ENCODE measurements at places on chromosomes 5 and 9.

- DNase-seq: no peak
These were observed 25.9 kb upstream of the CACNA1B start for GRCh38 chr9:137851516-137852267.

GRCh38 chr5:88377705-88378656, 109.3 kb upstream of the TMEM161B start:
- no peak for DNase-seq

- no peak for DNase-seq
These were observed 4.2 kb downstream of the SLC44A1 start for GRCh38 chr9:105248691-105249090.

DNA sequence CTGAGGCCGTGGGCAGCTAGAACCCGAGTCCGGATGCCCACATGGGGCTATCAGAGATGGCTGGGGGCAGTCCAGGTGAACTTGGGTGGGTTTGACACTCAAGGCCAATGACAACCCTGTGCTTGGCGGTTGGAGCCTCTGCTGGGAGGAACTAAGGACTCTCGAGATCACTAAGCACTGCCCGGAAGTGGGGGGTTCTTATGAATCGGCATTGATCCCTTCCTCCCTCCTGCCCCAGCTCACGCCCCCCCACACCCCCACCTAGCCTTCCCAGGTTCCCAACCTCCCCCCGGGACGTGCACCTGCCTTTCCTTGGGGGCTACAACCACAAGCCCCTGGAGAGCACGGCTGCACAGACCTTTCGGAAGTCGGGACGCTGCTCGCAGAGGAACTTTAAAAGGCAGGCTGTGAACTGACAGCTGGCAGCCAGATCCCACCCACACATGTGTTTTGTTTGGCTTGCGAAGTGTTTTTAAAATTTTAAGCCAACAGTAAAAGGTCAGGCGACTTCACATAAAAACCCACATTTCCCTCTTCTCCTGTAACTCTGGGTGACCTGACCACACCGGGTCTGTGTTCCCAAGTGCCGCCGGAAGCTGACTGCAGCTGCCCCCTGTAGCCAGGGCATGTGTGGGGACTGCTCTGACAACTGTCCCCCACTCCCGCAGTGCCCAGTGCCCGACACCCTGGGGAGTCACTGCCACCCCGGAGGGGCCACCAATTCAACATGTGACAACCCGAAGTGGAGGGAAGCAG, 5.1 kb upstream of the RALGDS start:
- no peak for DNase-seq

DNA sequence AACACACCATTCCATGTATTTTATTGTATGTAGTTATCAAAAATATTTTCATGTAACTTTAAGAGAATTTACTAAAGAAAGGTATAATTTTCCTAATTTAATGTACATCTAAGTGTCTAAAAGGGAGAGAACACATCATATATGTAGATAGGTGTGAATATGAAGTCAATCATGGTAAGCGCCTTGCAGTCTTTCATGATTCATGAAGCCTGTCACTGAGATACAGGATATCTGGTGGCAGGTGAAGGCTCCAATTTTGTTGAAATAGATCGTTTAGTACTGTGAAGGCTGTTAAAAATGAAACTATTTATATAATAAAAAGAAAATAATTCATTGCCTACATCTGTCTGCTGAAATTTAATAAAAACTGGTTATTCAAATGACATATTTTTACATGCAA, 15.5 kb upstream of the RGMB start:
- DNase-seq: no peak

DNA sequence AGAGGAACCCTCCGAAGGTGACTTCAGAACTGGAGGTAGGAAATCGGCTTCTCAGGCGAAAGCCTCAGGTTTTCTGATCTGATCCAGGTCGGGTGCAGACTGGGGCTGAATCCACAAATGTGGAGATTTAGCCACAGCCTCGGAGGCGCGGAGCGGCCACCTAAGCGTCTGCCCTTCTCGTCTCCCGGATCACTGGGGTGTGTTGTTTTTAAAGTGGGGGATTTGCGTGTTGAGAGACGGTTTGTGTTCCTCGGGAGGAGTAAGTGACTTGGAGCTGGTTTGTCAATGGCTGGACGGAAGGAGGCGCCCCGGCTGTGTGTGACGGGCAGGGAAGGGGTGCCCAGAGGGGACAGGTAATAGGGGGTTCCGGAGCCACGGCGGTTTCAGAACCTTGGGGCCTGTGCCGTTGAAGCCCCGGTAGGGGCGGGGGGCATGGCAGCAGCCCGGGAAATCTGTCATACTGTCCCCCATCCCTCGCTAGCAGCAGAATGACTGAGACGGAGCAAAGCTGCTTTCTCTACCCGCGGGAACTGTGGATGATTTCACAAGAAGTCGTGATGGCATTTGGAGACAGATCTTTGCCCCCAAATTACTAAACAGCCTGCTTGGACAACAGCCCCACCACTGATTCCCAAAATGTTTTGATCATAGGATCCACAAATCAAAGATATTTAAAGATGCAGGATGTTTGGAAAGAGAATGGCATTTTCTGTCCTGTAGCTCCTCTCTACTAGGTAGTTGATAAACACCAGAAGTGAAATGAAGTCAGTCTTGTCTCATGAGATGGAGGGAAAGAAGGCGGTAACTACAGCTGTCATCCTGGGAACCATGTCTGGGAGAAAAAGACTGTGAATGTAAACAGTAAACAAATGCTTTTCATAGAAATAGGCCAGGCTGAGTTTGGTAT, 216.5 kb downstream of the PDZD2 start:
- no peak for DNase-seq

- no peak for DNase-seq
These were observed 44.0 kb upstream of the GLRX start for GRCh38 chr5:95866435-95867040.

DNA sequence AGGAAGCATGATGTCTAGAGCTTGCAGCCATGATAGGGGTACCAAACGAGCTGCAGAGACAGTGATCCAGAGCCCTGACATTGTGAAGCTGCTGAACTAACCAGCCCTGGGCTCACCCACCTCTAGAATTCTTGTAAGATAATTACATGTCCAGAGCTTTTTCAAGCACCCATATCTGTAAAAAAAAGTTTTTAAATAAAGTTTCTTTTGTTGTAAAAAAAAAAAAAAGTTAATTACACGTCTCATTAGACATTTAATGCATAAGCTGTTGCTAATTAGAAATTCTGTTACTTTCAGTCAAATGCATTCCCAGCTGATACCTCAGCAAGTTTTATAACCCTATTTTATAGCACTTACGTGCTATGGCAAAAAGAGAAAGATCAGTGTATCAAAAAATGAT, 65.6 kb downstream of the C9orf85 start:
- no peak for DNase-seq

GRCh38 chr5:132101385-132101880, 27.8 kb downstream of the CSF2 start:
- no peak for DNase-seq

Data from activated T-helper 1 cell treated with anti-CD3 and anti-CD28 coated beads, Interleukin-2, amount 50 U/mL, for 16 hours (primary cell).